ENCODE measurements at places on chromosomes 5 and 9.

- no peak for DNase-seq
Measured at GRCh38 chr5:122751293-122751782, 23.5 kb upstream of the SNX2 start.

- no peak for DNase-seq
Measured at GRCh38 chr9:137959641-137960411, 82.2 kb downstream of the CACNA1B start.

- no peak for DNase-seq
Measured at GRCh38 chr5:172342918-172343317, 59.4 kb upstream of the UBTD2 start.

- DNase-seq = no peak
Measured at GRCh38 chr9:137705443-137705863, 86.6 kb downstream of the EHMT1 start.

DNA sequence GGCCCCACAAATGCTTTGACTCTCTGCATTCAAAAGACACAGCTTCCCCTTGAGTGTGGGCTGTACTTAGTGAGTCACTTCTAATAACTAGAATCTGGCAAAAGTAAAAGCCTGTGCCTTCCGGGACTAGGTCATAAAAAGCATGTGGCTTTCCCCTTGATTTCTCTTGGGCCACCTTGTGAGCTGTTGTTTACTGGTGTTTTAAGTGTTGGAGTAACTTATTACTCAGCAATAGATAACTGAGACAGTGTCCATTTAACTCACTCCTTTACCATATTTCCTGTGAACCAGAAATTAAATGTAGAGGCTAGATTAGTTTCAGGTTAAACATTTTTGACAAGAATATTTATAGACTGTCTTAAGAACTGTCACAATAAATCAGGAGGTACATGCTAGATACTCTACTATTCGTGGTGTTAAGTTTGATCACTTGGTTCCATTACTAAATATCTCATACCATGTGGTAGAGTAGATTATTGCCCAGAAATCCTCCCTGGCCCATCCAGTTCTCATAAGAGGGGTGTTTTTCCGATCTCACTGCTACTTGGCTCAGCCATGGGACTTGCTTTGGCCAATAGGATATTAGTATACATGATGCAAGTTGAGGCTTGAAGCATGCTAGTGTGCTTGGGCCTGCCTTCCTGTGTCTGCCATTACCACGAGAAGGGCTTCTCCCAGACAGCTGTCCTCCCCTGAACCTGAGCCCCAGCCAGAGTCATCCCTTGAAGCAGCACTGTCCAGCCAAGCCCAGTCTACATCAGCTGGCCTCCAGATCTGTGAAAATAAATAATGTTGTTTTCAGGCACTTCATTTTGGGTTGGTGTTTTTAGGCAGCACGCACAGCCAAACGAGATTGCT is 10.4 kb upstream of the CMBL start:
- no peak for DNase-seq

DNA sequence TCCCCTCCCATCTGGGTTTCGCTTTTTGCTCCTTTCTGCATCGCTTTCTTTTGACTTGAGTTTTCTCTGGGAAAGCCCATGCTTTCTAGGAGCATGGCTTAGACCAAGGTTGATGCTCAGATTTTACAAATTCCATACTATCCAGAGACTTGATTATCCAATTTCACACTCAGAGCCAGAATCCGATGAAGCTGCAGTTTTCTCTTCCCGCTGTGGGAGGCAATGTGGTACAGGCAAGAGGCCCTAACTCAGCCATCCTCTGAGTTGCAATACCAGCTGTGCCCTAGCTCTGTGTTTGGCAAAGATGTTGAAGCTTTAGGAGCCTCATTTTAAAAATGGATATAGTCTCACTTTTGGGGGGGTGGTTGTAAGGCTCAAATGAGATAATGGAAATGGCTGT is 85.1 kb downstream of the BRINP1 start:
- no peak for DNase-seq

DNA sequence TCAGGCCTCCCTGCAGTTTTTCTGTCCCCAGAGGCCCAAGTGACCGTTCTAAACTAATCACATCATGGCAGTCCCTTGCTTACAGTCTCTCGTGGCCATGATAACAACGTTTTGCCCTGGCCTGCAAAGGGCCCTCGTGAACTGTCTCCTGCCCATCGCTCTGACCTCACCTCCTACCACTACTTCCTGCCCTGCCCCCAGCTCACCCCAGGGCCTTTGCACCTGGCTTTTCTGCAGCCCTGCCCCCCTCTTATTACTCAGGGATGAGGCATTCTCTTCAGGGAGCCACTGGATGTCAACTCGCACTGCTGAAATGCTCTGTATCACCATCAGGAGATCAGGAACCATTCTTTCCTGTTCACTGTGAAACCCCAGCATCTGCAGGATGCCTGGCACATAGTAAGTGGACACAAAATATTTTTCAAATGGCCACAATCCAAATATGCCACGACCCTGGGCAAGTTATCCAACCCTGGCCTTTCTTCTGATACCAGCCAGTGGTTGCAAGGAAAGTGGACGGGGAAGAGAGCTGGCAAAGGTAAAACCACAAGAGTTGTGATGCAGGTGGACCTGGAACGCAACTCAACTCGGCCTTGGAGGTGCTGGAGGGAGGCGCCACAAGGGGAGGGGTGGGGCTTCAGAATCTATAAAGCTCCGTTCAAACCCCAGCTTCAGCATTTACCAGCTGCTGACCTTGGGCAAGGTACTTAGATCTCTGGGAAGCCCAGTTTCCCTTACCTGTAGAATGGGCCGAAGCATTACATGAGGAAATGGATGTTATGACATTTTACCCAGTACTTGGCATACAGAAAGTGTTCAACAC is 1.7 kb downstream of the SNCB start:
- no peak for DNase-seq

GRCh38 chr5:68283766-68284165 is 68.2 kb downstream of the PIK3R1 start:
- no peak for DNase-seq
